GM12864 (cell line): ENCODE measurements at places on chromosomes 2 and 18.

DNA sequence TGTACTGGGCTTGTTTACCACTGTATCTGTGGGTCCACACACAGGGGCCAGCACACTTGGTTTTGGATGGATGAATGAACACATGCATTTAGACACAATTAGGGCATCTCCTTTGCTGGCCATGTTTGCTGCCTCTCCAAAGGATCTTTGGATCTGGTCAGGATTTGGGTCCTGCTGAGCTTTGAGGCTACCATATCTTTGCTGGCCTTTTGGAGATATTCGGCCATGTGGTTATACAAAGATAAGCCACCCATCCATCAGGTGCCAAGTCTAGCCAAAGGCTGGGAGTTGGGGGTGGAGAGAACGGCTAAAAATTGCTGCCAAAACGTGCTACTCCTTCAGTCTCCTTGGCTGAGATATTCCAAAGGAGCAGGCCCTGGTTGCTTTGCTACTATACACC lies 18.2 kb upstream of the FZD7 start:
- no peak for DNase-seq

- DNase-seq: no peak
Measured at GRCh38 chr2:189594305-189594704, 13.7 kb upstream of the SLC40A1 start.

GRCh38 chr2:723761-724160 lies 46.6 kb upstream of the TMEM18 start:
- no peak for DNase-seq

DNA sequence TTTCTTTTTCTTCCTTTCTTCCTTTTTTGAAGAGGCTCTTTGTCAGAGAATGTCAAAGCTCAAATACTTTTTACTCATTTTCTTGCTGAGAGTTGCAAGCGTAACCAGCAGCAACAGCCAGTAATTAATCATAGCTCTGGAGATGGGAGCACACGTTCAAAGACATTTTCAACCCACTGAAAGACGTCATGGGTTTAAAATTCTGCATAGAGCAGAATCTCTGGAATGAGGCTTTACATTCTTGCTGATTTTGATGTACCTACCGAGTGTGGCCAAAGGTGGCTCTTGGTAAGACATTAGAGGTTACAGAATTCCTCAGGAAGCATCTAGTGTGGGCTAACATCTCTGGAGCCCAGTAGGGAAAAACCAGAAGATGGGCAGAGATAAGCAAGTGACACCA lies 292.5 kb downstream of the MTX2 start:
- DNase-seq: no peak
